ENCODE measurements at places on chromosomes 1 and 21. TPM values are rescaled to one million over a fixed set of nuclear protein-coding genes. Genes with fewer than 3 reads are reported as not detected.

The PRAMEF18 gene
- not detected for total RNA-seq

The CFHR1 gene
- not detected for total RNA-seq

DNA sequence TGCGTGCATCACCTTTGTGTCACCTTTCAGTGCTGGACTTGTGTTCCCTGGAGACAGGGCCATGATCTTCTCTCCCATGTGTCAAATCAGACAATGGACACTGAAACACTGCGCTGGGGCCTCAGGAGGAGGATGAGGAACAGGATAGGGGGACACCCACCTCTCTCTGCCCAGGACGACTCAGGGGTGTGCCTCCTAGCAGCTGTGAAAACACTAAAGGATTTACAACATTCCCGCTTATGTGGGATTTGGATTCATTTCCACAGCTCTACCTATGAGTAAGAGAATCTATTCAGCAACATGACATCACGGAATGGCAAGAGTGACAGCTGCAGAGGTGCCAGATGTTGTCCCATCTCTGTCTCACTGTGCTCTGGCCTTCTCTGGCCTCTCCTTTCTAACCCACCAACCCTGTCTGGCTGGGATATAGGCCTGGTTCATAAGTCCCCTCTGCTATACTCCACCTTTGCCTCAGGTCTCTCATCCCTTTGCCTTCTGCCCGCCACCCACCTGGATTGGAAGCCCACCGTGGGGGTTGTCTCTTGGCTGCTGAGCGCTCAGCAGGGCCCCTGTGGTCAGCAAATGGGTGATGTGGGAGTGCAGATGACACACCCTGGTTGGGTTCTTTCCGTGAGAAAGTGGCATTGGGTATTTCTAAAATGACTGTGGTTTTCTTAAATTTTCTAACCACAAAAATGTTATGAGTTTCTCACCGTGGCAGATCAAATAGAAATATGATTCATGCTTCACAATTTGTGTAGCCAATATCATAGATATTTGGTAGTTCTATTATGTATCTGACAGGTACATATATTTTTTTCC lies 47.1 kb upstream of the TLR5 start:
- H3K4me1 ChIP-seq, result peaks cover 40% of the 10 kb centered on the region
- peak overlapping the region; percentile 96 for H3K27ac ChIP-seq
- peak; percentile 84 for DNase-seq
- peaks cover 4% of the 10 kb centered on the region for H3K27me3 ChIP-seq
- peaks cover 2% of the 10 kb centered on the region for H3K36me3 ChIP-seq

The LAD1 gene
- total RNA-seq, result not detected

- peaks cover 9% of the 10 kb centered on the region for H3K27me3 ChIP-seq
- H3K4me3 ChIP-seq, result no peak overlapping the region
- no peaks in the 10 kb centered on the region for H3K4me1 ChIP-seq
Observed at GRCh38 chr1:183302452-183303322, 115.5 kb downstream of the NMNAT2 start.

GRCh38 chr21:45309987-45310381 lies 22.3 kb upstream of the POFUT2 start:
- peaks cover 8% of the 10 kb centered on the region for H3K4me1 ChIP-seq
- no peaks in the 10 kb centered on the region for H3K27me3 ChIP-seq
- no peak overlapping the region for H3K27ac ChIP-seq
- H3K4me3 ChIP-seq, result no peak overlapping the region

The KIAA0040 gene
- 20.8 TPM for total RNA-seq

The MRPL55 gene
- 67.8 TPM for total RNA-seq

The RGS18 gene
- not detected for total RNA-seq

The PRELP gene
- not detected for total RNA-seq

- no peaks in the 10 kb centered on the region for H3K4me1 ChIP-seq
- H3K27me3 ChIP-seq, result no peaks in the 10 kb centered on the region
- DNase-seq, result no peak
- no peak overlapping the region for H3K4me3 ChIP-seq
Observed at GRCh38 chr21:27681841-27682240, 715.0 kb upstream of the ADAMTS5 start.

The LCE6A gene
- not detected for total RNA-seq

DNA sequence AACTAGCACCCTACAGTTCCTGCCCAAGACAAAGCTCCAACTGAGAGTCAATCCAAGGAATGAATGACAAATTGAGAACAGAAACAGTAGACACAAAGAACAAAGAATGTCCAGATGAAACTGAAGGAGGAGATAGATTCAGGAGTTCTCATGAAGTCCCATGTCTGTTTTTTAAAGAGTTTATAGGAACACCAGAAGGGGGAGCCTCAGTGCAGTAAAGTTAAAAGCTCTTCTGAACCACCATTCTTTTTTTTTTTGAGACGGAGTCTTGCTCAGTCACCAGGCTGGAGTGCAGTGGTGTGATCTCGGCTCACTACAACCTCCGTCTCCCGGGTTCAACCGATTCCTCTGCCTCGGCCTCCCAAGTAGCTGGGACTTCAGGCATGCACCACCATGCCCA lies 323.6 kb downstream of the MRPL39 start:
- no peak for DNase-seq
- H3K4me3 ChIP-seq, result no peak overlapping the region
- no peak overlapping the region for H3K27ac ChIP-seq
- H3K4me1 ChIP-seq, result no peaks in the 10 kb centered on the region
- H3K27me3 ChIP-seq, result peaks cover 4% of the 10 kb centered on the region

DNA sequence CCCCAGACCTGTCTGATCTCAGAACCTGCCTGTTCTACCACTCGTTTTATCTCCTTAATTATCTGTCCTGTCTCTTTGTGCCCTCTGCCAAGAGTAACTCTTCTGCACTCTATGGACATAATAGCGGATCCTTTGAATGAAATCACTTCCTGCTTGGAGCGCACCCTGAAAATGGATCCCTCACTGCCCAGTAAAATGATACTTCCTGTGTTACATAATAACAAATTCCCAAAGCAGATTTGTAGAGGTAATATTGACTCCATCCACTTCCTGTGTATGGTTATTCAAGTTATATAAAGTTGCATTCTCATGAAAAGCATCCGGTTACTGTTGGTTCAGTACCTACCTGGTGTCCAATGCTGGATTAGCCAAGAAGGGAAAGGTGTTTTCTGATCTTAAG lies 246.0 kb downstream of the TRABD2B start:
- H3K36me3 ChIP-seq, result no peaks in the 10 kb centered on the region
- no peak for DNase-seq
- H3K4me1 ChIP-seq, result no peaks in the 10 kb centered on the region
- H3K27ac ChIP-seq, result no peak overlapping the region
- peaks cover 4% of the 10 kb centered on the region for H3K27me3 ChIP-seq
- H3K4me3 ChIP-seq, result no peak overlapping the region

- no peaks in the 10 kb centered on the region for H3K27me3 ChIP-seq
- peak overlapping the region; percentile 75 for H3K27ac ChIP-seq
- H3K4me1 ChIP-seq, result peaks cover 22% of the 10 kb centered on the region
Observed at GRCh38 chr1:109807822-109808680, 44.3 kb upstream of the EPS8L3 start.

DNA sequence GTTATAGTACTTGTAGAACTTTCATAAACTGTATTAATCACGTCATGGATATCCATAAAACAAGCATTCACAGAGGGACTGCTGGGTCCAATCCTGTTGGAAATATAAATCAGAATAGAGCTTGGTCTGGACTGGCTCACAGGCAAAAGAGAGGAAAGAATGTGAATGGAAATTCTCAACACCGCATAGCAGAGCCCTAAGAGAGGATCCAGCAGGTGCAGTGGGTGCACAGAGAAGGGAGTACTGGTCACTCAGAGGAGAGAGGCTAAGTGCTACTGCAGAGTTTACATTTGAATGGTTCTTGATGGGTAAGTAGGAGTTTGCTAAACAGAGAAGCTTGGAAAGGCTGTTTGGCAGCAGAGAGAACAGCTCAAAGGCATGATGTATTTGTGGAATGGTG lies 231.7 kb downstream of the PAPPA2 start:
- no peak overlapping the region for H3K27ac ChIP-seq
- H3K27me3 ChIP-seq, result no peaks in the 10 kb centered on the region
- H3K4me3 ChIP-seq, result no peak overlapping the region
- H3K4me1 ChIP-seq, result no peaks in the 10 kb centered on the region

GRCh38 chr1:201053155-201053860 lies 29.8 kb upstream of the KIF21B start:
- H3K27ac ChIP-seq, result no peak overlapping the region
- peaks cover 14% of the 10 kb centered on the region for H3K4me1 ChIP-seq
- DNase-seq, result no peak

The PODN gene
- total RNA-seq, result not detected

- no peaks in the 10 kb centered on the region for H3K36me3 ChIP-seq
- no peak for DNase-seq
- H3K27ac ChIP-seq, result no peak overlapping the region
- no peaks in the 10 kb centered on the region for H3K4me1 ChIP-seq
- H3K27me3 ChIP-seq, result no peaks in the 10 kb centered on the region
Observed at GRCh38 chr1:88302843-88303486, 381.1 kb upstream of the PKN2 start.

GRCh38 chr1:197917805-197918651 lies 856 bp downstream of the LHX9 start:
- H3K4me3 ChIP-seq, result peak overlapping the region; percentile 69
- DNase-seq, result peak; percentile 30
- peaks cover 93% of the 10 kb centered on the region for H3K27me3 ChIP-seq
- H3K27ac ChIP-seq, result no peak overlapping the region

DNA sequence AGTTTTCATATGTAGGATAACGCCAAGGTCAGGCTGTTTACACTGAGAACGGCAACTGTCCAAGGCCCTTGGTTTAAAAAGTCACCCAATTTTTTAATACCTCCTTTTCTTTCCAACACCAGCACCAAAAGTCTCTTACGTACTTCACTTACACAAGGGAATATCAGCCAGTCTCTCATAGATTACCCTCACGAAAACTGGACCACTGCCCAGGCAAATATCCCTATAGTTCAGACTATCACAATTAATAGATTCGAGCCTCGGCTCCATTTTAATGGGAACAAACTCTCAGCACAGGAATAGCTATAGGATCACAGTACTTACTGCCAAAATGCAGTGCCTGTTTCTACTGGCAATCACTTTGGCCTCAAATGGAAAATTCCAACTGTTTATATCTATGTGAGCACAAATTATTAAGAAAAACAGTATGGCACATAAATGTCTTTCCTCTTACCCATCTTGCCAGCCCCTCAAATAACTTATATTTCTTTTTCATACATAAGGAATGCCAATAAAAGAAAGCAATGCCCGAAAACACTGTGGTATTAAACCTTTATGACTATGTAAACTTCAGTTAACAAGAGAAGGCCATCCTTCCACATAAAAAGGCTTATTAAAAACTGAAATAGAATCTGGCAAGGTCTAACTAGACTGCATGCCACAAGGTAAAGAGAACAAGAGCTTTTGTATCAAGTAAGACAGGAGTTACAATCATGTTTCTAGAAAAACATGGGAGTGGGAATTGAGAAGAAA lies 97.8 kb downstream of the SLC45A1 start:
- H3K36me3 ChIP-seq, result peaks cover 32% of the 10 kb centered on the region
- H3K27me3 ChIP-seq, result no peaks in the 10 kb centered on the region
- H3K4me3 ChIP-seq, result no peak overlapping the region
- DNase-seq, result no peak
- no peak overlapping the region for H3K27ac ChIP-seq

DNA sequence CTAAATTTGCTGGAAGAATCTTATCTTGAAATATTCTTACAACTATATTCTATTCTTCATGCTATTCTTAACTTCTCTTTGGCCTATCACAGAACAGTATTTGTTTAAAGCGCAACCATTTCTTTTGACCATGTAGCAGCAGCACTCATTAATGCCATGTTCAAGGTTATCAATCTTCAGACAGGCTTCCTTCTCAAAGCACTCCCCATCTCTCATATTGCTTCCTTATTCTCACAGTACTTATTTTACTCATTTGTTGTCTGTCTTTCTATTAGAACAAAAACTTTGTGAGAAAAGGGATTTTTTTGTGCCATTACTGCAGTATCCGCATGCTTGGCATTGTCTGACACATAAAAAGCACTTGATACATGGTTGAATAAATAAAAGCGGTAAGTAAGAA lies 89.7 kb downstream of the ATP1B1 start:
- H3K36me3 ChIP-seq, result peaks cover 4% of the 10 kb centered on the region
- H3K27ac ChIP-seq, result no peak overlapping the region
- no peak for DNase-seq
- no peak overlapping the region for H3K4me3 ChIP-seq
- no peaks in the 10 kb centered on the region for H3K27me3 ChIP-seq

DNA sequence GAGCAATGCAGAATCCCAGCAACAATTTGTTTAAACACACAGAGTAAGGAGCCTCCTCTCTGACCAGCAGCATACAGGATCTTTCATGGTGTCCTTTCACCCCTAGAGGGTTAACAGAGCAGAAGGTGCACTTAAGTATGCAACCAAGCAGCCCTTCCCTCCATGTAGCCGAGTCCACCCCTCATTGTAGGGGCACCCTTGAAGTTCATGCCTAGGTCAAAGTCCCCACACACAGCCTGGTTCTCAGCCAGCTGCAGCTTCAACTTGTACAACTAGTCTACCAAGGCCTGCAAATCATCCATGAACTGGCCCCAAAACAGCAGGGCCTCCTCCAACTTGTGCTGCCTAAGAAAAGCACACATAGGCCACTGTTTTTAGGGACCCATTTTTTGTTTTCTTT lies 7.0 kb upstream of the BMP8B start:
- no peak overlapping the region for H3K4me3 ChIP-seq
- no peak overlapping the region for H3K27ac ChIP-seq
- H3K36me3 ChIP-seq, result no peaks in the 10 kb centered on the region
- peaks cover 8% of the 10 kb centered on the region for H3K4me1 ChIP-seq
- H3K27me3 ChIP-seq, result peaks cover 13% of the 10 kb centered on the region
- no peak for DNase-seq

DNA sequence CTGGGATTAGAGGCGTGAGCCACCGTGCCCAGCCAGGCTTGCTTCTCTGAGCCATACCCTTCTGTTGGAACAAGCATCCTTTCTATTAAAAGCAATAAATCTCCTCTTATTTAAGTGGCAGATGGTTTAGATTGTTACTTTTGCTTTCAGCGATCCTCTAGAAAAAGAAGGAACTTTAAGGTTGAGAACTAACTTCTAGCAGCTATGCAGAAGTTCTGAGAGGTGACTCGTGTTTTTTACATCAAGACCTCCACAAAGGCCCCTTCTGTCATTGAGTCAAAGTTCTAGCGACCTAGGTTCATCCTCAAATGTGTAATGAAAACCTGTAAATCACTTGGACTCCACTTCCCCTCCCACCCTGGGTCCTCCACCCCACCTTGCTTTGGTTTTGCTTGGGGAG lies 30.8 kb downstream of the PLEKHO1 start:
- no peaks in the 10 kb centered on the region for H3K4me1 ChIP-seq
- no peak overlapping the region for H3K4me3 ChIP-seq

DNA sequence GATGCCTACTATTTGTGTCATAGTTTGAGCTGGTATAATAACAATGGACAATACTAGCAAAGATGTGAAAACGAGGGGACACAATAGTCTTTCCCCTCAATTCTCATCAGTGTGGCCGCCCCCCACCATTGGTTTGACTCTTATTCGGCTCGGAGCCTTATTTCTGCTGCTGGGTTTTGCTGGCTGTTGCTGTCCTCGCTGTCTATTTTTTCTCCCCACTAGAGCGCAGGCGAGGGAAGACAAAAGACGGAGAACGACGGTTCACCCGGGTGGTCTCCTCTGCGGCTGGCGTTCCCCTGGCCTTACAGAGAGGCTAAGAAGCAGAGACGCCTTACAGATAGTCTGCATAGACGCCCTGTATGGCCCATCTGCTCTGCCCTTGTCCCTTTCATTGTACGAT lies 19.4 kb downstream of the CLIC6 start:
- no peaks in the 10 kb centered on the region for H3K36me3 ChIP-seq
- peaks cover 7% of the 10 kb centered on the region for H3K27me3 ChIP-seq
- H3K27ac ChIP-seq, result no peak overlapping the region
- H3K4me3 ChIP-seq, result no peak overlapping the region

- H3K4me3 ChIP-seq, result peak within 1 kb of the TSS; percentile 95
- peak; percentile 93 for DNase-seq
- no peaks in the 10 kb centered on the region for H3K27me3 ChIP-seq
Observed at GRCh38 chr1:27830621-27831440, at the start of gene PPP1R8. Gene PPP1R8, plus strand, starts transcription at chr1:27830782. Its CDS starts 54 bp downstream, at chr1:27830836.

The AGRN gene
- total RNA-seq, result 64.9 TPM
